Urothelium cell line (cell line): ENCODE measurements at places on chromosomes 1 and 21.

GRCh38 chr1:40036574-40036973 is 4.0 kb upstream of the CAP1 start:
- no peak for DNase-seq

DNA sequence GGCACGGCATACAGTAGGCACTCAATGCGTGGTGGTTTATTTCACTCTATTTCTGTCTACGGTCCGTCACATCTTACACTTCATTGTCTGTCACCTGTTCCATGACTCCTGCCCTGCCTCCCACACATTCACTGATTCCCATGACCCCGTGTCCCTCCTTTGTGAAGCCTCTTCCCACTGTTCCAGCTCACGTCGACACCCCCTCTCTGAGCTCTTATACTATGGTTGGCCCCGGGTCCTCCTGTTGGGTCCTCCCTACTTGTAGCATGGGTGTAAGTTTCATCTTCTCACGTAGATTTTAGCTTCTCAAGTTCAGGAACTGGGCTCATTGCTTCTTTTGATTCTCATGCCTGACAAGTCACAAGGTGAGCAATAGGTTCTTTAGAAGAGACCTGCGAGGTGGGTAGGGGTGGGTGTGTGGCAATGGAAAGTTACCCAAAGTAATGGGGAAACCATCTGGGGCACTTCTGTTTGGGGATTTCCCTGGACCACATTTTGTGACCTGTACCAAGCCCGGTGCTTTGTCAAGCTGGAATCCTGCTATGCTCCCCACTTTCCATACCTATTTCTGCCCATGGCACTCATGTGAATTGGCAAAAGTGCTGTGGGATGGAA is 22.1 kb upstream of the IL10 start:
- DNase-seq: no peak

- no peak for DNase-seq
Measured at GRCh38 chr1:186577216-186577615, 103.0 kb downstream of the PTGS2 start.

DNA sequence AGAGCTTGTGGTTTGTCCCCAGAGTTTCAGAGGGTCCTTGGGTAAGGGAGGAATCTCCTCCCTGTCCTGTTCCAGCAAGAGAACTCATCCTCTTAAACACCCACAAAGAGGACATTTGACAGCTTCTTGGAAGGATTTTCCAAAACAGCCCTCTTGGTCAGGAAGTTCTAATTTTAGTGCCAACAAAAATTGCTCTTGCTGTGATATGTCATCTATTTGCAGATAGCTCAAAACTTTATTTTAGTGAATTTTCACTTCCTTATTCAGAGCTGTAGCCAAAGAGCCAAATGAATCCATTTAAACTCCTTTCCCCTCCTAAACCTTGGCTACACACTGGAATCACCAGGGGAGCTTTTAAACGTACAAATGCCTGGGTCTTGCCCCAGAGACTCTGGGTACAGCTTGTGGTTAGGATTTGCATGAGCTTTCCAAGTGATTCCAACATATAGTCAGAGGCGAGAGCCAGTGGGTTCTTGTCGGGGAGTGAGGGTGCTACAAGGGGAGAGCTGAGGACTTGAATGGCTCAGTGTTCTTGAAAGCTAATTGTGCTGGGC is 11.8 kb upstream of the RASSF5 start:
- DNase-seq: no peak

DNA sequence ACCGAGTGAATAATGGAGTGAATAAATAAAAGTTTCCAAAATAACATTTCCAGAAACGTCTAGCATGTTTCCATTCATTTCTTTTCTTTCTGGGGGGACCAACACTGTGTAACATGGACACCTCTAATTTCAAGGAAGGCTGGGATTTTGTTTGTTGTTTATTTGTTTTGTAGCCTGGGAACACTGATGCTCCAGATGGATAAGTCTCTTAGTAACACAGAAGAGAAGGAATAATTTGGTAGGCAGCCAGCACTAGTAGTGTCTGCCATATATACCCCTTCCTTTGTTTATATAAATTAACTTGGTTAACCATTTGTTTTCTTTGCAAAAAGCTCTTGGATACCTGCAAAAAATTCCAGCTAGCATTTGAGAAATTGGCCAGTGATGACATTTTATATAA is 411.4 kb upstream of the DEPDC1 start:
- DNase-seq: no peak

DNA sequence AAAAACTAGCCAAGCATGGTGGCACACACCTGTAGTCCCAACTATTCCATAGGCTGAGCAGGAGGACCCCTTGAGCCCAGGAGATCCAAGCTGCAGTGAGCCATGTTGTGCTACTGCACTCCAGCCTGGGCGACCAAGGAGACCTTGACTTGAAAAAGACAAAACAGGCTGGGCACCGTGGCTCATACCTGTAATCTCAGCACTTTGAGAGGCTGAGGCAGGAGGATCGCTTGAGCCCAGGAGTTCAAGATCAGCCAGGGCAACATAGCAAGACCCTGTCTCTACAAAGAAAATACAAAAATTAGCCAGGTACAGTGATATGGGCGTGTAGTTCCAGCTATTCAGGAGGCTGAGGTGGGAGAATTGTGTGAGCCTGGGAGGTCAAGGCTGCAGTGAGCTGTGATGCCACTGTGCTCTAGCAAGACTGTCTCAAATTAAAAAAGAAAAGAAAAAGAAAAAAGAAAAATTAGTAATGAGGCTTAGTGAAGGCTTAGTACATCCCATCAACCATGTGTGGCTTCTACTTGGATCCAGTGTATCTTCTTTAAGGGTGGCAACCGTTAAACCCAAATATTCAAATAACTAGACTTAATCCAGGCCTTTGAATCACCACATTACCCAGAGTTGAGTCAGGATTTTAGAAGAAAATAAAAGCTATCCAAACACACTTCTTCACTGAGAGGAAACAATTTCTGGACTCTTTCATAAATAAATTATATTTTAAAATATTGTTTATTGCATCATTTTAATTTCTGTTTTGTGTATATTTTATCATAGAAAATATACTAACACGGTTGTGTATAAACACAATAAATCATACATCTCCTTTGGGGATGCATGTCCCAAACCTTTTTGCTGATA is 74.3 kb upstream of the RAB4A start:
- DNase-seq: no peak

GRCh38 chr1:32180186-32181060 is 948 bp downstream of the TXLNA start:
- DNase-seq: peak; percentile 64

- no peak for DNase-seq
Measured at GRCh38 chr1:100323419-100324106, 28.7 kb upstream of the CDC14A start.

DNA sequence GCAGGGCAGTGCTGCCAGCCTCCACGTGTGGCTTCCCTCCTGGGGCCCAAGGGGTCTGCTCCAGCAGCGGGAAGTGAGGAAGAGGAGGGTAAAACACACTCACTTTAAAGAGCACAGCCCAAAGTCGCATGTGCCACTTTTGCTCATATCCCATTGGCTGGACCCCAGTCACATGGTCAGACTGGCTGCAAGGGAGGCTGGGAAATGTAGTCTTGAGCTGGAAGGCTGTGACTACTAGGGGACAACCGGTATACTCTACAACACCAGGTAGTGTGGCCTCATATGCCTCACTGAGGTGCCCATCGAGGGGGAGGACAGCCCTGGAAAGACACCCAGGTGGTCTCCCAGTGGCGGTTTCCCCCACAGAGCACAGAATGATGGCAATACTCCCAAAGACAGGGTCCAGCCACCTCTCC is 45.2 kb downstream of the CAMK2N1 start:
- DNase-seq: peak; percentile 75

- no peak for DNase-seq
Measured at GRCh38 chr1:30853350-30853749, 55.2 kb downstream of the SDC3 start.

DNA sequence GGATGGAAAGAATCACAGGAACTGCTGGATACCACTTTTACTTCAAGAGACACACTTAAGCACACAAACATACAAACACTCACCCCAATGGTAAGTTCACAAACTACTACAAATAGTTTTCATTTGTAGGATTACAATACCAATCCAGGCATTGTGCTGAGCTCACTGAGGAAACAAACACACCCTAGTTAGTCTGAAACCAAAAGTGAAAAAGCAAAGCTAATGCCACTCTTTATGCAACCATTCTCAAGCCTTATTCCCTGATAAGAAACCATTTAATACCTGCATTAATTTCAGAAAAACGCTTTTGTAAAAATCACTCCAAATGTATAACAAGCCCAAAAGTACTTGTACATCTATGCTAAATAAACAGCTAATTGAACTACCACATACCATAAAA is 38.3 kb downstream of the RNF115 start:
- no peak for DNase-seq

GRCh38 chr1:100752791-100753190 is 33.2 kb downstream of the VCAM1 start:
- no peak for DNase-seq

GRCh38 chr1:77484334-77484733 is 198.1 kb downstream of the ZZZ3 start:
- DNase-seq: no peak

- no peak for DNase-seq
Measured at GRCh38 chr21:28252928-28253327, 739.7 kb downstream of the LTN1 start.

- DNase-seq: peak; percentile 41
Measured at GRCh38 chr1:27383039-27383605, at the start of gene CD164L2. TSS of gene CD164L2 (minus strand) at chr1:27383333. CDS start at chr1:27383239, 94 bp downstream.

DNA sequence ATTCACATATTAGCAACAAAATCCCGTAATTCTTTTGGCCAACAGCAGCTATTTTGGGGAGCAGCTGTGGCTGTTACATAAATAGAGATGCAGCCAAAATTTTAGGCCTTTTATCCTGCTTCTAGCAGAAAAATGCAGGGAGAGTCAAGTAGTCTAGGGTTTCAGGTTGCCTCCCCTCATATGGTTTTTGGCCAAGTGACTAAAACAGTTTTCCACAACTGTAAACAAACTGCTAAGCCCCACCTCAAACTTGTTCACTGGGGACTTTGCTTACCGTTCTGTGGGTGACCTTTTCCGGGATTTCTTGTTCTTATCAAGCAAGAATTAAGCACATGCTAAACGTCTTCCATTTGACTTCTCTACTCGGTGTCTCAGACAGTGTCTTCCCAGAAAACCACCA is 133.4 kb downstream of the EDEM3 start:
- no peak for DNase-seq

DNA sequence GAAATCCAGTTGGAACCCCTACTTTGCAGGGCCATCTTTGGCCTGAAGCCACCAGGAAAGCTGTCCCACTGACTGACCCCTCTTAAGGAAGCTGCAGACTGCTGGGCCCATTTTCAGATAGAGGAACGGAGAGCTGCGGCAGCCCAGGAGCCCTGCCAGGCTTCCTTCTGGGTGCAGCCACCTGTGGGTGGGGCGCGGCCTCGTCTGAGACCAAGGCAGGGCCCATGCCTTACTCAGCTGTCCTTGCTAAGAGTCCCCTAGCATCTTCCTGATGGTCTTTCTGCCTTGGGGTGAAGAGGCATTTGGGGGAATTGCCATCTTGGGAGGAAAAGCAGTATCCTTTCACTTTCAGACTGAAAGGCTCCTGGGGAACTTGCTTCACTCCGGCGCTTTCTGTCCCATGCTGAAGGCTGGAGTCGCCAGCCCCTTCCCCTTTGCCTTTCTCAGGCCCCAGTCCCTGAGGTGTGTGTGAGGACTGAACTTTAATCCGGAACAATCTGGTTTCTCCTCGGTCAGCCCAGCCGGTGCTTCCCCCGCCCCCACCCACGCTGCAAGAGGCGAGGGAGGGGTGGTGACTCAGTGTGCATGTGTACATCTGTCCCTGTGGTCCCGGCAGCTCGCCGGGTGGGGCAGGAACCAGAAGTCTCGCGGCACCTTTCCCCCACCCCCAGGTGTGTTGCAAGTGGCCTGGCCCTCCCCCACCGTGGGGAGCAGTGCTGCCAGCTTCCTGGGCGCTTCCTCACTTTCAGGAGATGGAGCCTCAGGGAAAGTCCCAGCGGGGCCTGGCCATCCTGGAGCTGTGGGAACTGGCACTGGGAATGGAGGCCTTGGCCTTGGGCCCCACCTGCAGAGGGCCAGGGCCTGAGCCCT is 5.1 kb downstream of the ZC3H12A start:
- peak; percentile 94 for DNase-seq

DNA sequence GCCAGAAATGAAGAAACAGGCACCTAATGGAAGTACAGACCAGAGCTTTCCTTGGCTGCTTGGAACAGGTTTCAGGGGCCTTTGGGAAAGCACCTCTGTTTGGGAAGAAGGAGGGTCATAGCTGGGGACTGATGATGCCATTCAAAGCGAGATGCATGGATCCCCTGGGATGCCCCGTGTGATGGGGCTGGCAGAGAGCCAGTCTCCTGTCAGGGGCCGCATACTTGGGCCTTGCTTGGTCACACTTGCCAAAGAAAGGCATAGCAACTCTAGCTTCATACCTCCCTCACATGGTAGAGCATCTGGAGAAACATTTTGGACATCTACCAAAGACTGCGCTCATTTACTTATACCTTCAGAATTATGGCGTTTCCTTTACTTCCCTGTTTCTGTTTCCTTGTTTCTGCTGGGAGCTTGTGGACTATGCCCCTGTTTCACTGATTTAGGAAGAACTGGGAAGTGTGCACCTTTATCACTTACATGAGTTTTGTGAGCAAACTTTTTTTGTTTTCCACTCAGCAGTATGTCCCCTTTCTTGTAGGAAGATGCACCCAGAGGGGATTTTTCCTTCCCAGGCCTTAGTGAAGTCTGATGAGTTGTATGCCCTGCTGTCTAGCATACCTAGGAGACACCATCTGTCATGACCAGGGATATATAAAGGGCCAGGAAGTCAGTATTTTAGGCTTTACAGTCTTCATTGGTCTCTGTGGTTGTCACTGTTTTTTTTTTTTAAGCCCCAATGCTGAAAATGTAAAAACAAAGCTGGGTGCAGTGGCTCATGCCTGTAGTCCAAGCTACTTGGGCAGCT is 19.8 kb upstream of the ST3GAL3 start:
- DNase-seq: no peak

- no peak for DNase-seq
Measured at GRCh38 chr1:22760455-22760854, 49.8 kb downstream of the EPHB2 start.

DNA sequence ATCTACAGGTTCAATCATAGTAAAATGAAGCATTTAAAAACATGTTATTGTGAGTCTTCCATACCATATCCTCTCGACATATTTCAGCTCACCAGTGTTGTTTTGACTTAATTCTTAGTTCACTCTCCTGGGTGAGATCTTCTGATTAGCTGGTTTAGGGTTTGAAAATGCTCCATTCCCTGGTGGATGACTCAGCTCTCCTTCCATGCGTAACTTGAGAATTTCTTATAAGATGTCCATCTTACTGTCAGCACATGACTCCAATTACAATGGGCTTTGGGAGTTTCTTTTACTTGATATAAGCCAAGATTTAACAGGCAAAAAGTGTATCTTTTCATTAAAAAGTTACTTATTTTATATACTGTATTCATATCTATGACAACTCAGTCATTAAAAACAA is 476.5 kb downstream of the BRINP3 start:
- peak; percentile 6 for DNase-seq

GRCh38 chr21:42145569-42146272 is 73.2 kb upstream of the ABCG1 start:
- DNase-seq: peak; percentile 80

GRCh38 chr1:229972600-229973296 is 94.3 kb upstream of the GALNT2 start:
- no peak for DNase-seq

- DNase-seq: no peak
Measured at GRCh38 chr1:22872981-22873664, 99.5 kb downstream of the LACTBL1 start.

- no peak for DNase-seq
Measured at GRCh38 chr1:187476671-187477070, 647.9 kb downstream of the PLA2G4A start.
